Activated T-cell treated with anti-CD3 and anti-CD28 coated beads, Interleukin-2, amount 50 U/mL, for 1 hour (primary cell): ENCODE measurements at places on chromosomes 12 and 14.

- DNase-seq = no peak
Measured at GRCh38 chr14:81324011-81324410, 76.1 kb downstream of the STON2 start.

- DNase-seq = no peak
Measured at GRCh38 chr14:90714811-90715210, 101.4 kb downstream of the TTC7B start.

GRCh38 chr14:57512220-57512619 lies 18.6 kb upstream of the CCDC198 start:
- DNase-seq = no peak

- no peak for DNase-seq
Measured at GRCh38 chr14:36014236-36014635, 162.3 kb downstream of the PTCSC3 start.

DNA sequence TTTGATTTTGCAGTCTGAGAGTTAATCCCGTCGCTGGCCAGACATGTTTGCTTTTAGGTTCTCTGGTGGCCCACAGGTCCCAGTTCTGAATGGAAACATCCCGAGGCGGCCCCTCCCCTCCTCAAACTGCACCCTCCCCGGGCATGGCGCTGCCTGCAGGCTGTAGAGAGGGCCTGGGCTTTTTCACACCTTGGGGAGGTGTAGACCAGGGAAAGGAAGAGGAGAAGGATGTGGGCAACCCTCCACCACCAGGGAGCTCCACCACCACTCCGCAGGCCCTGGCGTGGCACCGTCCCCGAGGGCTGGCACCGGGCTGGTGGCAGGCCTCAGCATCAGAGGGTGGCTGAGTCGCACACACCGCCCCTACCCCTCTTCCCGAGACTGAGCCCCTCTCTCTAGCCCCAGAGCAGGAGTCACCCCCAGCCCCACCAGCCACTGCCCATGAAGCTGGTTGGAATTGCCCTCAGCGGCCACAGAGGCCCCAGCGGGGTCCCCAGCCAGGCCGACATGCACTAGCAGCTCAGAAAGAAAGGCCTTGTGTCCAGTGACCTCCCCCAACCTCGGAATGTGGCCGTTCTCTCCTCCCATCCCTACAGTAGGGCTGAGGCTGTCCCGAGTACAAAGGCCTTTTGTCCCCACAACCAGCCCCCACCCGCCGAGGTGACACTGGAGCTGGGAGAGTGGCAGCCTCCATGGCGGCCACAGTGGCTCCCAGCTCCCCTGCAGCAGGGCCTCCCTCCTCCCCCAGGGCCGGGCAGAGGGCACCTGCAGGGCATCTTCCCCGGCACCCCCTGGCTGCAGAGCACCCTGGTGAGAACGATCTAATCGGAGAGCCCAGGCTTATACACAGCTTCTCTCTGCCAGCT lies 23.5 kb upstream of the INF2 start:
- peak; percentile 59 for DNase-seq

- DNase-seq = no peak
Measured at GRCh38 chr12:65858831-65859230, 34.5 kb downstream of the HMGA2 start.
